ENCODE measurements at places on chromosomes 5 and 9.
A peak's percentile ranks its signal among the peaks of the same experiment; 100 is the strongest.

DNA sequence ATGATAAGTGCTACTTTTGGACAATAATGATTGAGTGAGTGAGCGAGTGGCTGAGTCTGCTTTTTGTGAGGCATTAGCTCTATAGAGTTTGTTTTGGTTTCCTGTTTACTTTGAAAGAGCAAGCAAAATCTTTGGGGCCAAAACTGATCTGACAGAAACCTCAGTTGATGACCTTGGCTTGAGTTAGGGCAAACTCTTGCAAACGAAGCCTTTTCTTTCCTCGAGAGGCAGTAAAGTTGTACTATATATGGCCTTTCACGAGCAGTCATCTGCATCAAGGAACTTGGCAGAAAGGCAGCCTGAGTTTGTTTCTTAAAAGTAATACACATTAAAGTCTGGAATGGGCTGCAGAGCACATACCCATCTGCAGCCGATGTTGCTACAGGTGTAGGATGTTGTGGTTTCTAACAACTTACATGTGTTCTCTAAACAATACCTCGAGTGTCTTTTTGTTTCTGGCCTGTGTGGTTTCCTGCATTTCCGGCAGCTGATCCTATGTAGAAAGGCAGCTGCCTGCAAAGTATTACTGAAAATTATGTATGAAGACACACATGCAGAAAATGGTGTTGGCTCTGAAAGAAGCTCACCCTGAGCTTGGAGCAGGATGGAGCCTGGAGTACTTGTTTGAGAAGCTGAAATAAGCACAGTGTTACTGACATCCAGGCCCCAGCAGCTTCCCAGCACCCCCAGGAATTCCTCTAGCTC, 60.8 kb downstream of the FOXD1 start:
- no peak for DNase-seq

GRCh38 chr9:80873861-80874260, 815.5 kb downstream of the TLE1 start:
- DNase-seq: no peak

DNA sequence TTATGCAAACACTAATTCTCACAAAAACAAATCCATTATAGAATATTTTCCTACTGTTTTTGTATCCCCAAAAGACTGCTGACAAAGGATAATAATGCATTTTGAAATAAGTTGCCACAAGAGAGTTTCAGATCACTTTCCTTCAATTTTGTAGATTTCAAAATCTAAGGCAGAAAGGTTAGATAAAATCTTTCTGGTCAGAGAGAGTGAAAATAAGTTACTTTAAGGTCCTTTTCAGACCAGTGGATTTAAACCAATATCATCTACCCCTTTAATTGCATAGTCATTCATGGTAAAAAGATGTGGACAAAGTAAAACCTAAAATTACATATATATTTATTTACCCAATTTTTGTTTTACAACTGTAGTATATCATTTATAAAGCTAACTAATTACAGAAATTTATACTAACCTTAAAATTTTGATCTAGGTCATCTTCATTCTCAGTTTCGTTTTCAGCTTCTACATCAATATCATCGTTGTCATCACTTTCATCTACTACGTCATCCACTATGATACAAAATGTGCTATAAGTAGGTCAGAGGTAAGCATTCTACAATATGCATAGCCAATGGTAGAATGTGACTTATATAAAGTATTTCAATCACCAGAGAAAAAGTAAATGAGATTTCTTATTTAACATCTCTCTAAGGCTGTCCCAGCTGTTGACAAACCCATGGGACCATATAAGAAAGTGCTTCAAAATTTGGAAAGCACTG, 95.7 kb downstream of the AGTPBP1 start:
- no peak for DNase-seq

GRCh38 chr5:140109018-140109758, 4.7 kb upstream of the PURA start:
- no peak for DNase-seq

DNA sequence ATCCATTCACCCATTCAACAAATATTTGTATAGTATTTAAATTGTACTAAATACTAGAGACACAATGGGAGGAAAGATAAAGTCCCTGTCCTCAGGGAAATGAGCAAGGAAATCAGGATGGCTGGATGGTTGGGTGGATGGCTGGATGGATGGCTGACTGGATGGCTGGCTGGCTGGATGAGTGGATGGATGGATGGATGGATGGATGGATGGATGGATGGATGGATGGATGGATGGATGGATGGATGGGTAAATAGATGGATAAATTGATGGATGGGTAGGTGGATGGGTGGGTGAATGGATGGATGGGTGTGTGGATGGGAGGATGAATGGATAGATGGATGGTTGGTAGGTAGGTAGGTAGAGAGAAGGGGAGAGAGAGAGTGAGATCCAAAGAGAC, 41.5 kb upstream of the WWC1 start:
- no peak for DNase-seq

GRCh38 chr9:21317956-21318923, 13.1 kb upstream of the IFNA5 start:
- DNase-seq: no peak

GRCh38 chr5:135476615-135477581, 24.7 kb upstream of the TIFAB start:
- no peak for DNase-seq

GRCh38 chr9:85108746-85109145, 439.2 kb downstream of the NTRK2 start:
- DNase-seq: no peak

- no peak for DNase-seq
Measured at GRCh38 chr9:9753266-9753665, 859.5 kb downstream of the PTPRD start.

DNA sequence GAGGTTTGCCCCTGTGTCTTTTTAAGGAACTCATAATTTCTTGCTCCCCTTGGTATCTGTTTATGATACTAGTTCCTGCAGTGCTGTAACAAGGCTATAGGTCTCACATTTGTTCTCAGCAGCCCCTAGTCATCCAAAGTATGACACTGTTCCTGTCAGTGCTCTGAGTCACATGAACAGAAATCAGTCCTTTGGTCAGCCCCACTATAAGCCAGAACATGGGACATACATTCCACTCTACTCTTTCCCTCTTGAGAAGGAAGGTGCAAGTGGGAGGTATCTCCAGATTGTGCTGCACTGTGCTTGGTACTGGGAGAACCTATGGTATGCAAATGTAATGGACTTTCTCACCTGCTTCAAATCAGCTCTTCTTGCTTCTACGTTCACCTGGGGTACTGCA, 87.0 kb downstream of the IARS1 start:
- DNase-seq: no peak

DNA sequence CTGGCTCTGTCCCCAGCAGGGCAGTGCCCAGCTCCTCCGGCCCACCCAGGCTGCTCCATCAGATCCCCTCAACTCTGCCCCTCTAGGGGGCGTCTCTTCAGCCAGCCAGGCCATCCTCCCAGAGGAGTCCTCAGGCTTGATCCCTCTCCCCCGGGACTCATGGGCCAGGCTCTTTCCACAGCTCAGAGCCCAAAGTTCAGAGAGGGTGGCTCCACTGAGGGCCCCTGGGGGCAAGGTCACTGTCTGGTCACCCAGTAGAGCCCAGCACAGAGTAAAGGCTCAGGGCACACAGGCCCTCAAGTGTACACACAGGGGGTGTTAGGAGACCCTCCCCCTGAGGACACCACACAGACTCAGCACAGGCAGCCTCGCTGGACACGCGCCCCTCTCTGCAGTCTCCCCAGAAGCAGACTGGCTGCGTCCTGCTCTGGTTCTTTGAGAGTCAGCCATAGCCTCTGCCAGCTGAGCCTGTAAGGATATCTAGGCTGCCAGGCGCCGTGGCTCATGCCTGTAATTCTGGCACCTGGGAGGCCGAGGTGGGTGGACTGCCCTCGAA, 64.8 kb downstream of the PAX5 start:
- DNase-seq: no peak

DNA sequence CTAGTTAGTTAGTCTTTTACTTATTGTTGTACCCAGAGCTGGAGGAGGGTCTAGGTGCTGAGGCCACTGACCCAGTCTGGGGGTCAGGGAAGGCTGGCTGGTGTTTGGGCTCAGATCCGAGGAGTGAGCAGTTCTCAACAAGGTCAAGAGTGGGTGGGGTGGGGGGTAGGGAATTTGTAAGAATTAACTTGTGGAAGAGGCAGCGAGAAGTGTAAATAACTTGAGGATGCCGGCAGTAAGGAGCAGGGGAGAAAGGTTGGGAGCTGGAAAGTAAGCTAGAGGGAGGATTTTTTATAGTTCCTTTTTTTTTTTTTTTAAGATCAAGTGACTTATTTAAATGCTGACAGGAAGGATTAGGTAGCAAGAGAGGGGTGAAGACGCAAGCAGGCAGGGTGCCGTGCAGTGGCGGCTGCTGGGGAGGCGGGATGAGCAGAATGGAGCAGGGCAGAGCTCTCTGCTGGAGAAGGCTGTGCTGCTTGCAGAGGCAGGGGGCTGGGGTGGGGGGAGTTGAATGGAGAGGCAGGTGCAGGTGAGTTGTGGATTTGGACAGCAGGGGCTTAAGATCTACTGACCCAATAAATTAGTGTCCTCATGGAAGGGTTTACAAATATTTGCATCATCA, 35.3 kb upstream of the SMIM32 start:
- DNase-seq: no peak

DNA sequence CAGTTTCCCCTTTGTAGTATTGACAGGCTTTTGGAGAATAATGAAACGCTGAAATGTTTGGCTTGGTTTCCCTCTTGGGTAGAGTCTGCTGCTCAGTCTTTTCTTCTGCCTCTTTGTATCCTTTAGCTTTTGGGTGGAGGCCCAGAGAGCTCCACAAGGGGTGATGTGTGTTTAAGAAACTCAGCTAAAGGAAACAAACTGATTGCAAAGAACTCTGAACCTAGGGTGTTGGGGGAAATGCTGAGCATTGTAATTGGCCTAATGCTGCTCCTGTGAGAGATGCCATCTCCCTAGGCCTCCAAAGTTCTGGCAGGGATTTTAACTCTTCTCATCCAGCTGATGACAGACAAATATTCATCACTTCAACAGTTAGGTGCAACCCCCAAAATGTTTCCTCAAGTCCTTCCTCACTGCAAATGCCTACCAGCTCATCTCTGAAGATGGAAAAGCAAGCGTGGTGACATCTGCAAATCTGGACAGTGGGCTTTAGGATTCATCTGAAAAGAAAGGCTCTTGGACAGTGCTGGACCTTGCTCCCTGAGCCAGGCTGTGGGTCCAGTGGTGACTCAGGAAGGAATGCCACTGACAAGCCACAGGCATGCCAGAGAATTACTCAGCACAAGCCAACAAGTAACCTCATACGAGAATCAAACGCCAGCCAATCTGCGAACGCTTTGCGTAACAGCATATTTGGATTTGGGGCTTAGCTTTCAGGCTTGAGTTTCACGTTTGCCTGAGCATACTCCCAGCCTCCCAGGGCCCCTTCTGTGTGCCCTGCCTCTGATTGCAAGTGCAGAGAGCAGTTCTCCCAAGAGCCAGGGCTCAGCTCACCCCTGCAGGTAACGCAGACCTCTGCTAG, 30.5 kb upstream of the ZSWIM6 start:
- no peak for DNase-seq

DNA sequence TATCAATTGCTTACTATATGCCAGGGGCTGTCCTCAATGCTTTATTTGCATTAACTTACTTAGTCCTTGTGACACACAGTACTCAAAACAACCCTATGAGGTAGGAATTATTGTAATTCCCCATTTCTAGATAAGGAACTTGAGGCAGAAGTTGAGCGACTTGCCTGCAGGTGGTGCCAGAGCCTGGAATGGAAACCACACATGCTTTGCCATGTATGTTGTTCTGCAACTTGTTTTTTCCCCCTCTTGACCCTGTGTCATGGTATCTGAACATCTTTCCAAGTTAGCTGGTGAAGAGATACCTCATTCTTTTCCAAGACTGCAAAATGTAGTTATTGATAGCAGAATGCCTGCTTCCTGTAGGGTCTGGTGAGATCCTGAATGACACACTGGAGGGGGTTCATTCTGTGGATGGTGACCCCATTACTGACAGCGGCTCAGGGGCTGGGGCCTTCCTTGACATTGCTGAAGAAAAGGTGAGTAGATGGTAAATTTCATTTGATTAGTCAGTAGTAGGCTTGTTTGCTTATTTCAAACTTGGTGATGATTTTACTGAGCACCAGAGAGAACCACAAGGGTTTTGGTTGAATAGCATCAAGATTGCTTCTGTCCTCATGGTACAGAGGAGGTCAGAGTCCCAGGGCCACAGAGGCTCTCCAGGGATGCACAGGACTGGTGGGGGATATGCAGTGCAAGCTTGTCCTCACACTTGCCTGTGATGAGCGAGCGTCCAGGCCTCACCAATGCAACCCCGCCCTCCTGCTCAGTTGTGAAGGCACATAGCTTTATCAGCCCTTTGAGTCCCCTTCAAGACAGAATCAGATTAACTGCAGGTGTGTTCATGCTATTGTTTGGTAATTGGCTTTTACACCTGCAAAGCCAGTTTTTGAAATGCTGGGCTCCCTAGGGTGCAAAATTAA, 57.0 kb downstream of the COL15A1 start:
- no peak for DNase-seq

GRCh38 chr5:84480873-84481637, 96.4 kb upstream of the EDIL3 start:
- no peak for DNase-seq

GRCh38 chr9:134165357-134166315, 1.3 kb upstream of the RNU6ATAC start:
- DNase-seq: no peak

DNA sequence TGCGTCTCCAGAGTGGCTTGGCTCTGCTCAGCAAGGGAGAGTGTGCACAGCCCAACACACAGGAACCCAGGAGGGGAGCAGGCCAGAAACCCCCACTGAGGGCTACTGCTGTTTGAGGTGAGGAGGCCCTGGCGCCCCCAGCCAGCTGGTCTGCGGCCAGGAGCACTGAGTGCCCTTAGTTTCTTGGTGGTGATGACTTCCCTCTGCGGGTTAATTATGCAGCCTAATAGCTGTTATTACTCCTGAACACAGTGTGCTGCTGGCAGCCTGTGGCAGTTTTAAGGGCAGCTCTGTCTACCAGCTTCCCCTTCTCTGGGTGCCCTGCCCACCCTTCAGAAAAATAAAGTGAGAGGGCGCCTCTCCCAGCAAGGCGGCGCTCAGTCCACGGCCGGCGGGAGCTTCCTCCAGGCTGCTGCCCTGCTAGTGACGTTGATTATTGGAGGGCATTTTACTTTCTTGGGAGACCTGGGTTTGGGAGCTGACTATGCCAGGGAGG, 19.2 kb downstream of the GADD45G start:
- DNase-seq: peak; percentile 30

GRCh38 chr5:119302449-119302848, 53.4 kb upstream of the TNFAIP8 start:
- no peak for DNase-seq

DNA sequence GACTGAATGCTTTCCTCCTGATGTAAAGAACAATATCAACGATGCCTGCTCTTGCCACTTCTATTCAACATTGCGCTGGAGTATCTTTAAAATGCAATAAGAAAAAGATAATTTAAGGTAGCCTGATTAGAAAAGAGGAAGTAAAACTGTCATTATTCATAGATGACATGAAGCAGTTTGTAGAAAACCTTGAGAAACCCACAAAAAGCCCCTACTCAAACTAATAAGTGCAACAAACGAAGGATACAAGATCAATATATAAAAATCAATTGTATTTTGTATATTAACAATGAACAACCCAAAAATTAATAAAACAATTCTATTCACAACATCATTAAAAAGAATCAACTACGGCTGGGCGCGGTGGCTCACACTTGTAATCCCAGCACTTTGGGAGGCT, 76.4 kb upstream of the CKMT2 start:
- DNase-seq: no peak

Measured in hypothalamus (tissue), 51 donors.